ENCODE measurements at places on chromosomes 4 and X. TPM values are rescaled to one million over a fixed set of nuclear protein-coding genes. Genes with fewer than 3 reads are reported as not detected.

GRCh38 chr4:125486351-125486750 is 171.6 kb downstream of the FAT4 start:
- no peak for DNase-seq

- no peak for DNase-seq
Measured at GRCh38 chr4:5979981-5980380, 38.2 kb downstream of the C4orf50 start.

DNA sequence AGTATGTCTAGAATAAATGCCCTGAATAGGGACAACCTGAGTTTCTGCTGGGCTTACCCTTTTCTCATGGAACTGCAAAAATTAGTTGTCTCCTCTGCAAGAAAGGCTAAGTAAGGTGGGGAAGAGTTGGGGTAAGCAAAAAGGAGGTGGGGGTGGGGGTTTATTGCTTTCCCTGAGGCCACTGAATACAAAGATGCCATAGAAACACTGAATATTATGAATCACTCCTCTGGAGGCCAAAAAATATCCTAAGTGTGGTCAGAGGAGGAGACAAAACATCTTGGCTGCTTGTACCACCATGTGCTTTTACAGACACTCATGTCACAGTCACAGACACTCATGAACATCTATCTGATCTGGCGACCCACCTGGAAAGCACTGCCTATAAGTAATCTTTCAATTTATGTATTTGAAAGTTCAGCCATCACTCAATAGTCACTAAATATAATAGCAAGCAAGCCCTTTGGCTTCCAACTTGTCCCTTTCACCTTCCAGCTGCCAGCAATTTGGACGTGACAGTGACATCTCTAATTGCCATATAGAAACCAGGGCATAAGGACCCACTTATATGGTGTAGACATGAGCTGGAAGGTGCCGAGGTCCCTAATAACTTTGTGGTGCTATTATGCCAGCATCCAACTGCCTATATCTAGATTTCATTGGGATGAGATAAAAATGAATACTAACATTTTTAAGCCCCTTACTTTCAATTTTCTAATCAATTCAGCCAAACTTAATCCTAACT is 122.7 kb upstream of the CBR4 start:
- no peak for DNase-seq

DNA sequence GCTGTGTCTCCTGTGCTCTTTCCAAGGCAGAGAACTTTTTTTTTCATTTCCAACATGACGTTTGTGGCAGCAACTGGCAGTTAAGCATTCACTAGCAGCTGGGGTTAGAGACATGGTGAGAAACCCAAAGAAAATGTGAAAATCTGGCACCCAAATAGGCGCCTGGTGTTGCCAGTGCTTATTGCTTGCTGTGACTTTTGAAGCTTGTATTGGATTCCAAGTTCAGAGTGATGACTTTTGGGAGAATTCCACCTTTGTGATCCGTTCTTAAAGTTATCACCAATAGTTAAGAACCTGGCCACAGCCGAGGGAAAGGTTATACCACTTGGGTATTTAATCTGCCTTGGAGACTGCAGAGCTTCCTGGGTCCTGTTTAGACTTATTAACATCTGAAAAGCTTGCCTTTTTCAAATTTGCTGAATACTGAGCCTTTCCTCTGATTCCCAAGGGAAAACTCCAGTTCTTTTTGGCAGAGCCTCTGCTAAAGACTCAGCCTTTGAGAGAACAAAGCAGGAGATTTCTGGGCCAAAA is 101.0 kb downstream of the OPHN1 start:
- no peak for DNase-seq

DNA sequence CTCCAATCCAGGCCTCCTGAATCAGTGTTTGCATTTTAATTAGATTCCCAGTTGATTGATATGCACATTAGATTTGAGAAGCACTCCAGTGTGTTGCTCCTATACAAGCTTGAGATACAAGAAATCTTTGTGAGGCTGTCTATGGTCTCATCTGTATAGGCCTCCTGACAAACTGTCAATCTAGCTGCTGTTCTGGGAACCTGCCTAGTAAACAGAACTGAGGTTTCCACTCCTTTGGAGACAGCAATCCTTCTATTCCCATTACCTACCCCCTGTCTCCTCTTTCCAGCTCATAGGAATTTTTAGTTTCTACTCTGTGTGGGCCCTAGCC is 306.1 kb upstream of the EMCN start:
- no peak for DNase-seq

- DNase-seq: no peak
Measured at GRCh38 chrX:22141047-22141730, 109.1 kb downstream of the PHEX start.

- no peak for DNase-seq
Measured at GRCh38 chrX:133297284-133297683, 79.1 kb upstream of the TFDP3 start.

DNA sequence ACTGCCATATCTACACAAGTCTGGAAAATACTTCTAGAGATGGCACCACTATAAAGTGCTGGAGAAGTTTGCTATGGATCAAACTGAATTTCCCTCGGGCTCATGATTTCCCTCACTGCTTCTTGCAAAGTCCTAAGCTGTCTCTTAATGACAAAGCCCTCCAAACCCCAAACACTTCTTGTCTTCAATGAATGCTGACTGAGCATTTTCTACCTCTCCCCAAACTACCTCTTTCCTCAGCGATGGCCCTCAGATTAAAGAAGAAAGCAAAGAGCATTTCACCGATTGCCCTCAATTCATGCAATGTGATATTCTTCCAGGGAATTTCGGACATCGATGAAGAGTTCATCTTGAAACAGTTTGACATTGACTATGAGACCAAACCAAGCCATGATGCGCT is 19.7 kb downstream of the FAM47E start:
- no peak for DNase-seq

GRCh38 chr4:156197216-156197615 is 243.6 kb upstream of the CTSO start:
- no peak for DNase-seq

DNA sequence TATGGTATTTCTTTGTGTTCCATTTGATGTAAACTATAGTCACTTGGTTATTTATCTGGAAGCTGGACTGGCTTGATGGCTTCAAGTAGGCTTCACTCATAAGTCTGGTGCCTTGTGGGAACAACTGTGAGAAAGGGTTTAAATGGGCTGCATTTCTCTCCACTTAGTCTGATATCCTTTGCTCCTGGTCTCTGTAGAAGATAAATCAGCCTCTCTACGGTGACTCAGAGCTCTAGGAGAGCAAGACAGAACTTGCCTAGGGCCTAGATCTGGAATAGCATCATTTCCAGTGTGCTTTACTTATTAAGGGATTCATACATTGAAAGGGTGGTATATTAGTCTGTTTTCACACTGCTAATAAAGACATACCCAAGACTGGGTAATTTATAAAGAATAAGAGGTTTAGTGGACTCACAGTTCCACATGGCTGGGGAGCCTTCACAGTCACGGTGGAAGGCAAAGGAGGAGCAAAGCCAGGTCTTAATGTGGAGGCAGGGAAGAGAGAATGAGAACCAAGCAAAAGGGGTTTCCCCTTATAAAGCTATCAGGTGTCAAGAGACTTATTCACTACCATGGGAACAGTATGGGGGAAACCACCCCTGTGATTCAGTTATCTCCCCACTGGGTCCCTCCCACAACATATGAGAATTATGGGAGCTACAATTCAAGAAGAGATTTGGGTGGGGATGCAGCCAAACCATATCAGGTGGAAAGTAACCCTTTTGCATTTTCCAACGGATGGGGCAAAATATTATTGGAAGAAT is 1746.4 kb upstream of the PCDH7 start:
- no peak for DNase-seq

The DIAPH2 gene
- 5.9 TPM for polyA plus RNA-seq

The RRH gene
- 0.05 TPM for polyA plus RNA-seq

The GAGE13 gene
- not detected for polyA plus RNA-seq

The APBB2 gene
- polyA plus RNA-seq: 52.9 TPM

The EMCN gene
- 0.10 TPM for polyA plus RNA-seq
